HCT116 (cell line): ENCODE measurements at places on chromosomes 1 and 21. TPM values are rescaled to one million over a fixed set of nuclear protein-coding genes. Genes with fewer than 3 reads are reported as not detected.

Gene ZNF683
- not detected for total RNA-seq

GRCh38 chr1:161085165-161085564 is 4.2 kb downstream of the NECTIN4 start:
- no peak for DNase-seq
- no peak overlapping the region for H3K4me3 ChIP-seq
- H3K27ac ChIP-seq, result no peak overlapping the region
- no peaks in the 10 kb centered on the region for H3K36me3 ChIP-seq
- peaks cover 93% of the 10 kb centered on the region for H3K4me1 ChIP-seq
- no peaks in the 10 kb centered on the region for H3K27me3 ChIP-seq

Gene OR2L2
- not detected for total RNA-seq

Gene SPATA21
- total RNA-seq, result not detected

- no peak overlapping the region for H3K27ac ChIP-seq
- DNase-seq, result no peak
- H3K4me1 ChIP-seq, result no peaks in the 10 kb centered on the region
- H3K36me3 ChIP-seq, result no peaks in the 10 kb centered on the region
- H3K4me3 ChIP-seq, result no peak overlapping the region
Observed at GRCh38 chr1:180577361-180577760, 18.6 kb downstream of the OVAAL start.
